Amygdala (tissue), 56 donors: ENCODE measurements at places on chromosomes 11 and 22.

GRCh38 chr11:35145271-35145670, 6.3 kb downstream of the CD44 start:
- no peak for DNase-seq

GRCh38 chr22:27142286-27142685, 484.9 kb downstream of the MIAT start:
- no peak for DNase-seq

- DNase-seq, result no peak
Measured at GRCh38 chr22:45911601-45912271, 65.2 kb downstream of the WNT7B start.

DNA sequence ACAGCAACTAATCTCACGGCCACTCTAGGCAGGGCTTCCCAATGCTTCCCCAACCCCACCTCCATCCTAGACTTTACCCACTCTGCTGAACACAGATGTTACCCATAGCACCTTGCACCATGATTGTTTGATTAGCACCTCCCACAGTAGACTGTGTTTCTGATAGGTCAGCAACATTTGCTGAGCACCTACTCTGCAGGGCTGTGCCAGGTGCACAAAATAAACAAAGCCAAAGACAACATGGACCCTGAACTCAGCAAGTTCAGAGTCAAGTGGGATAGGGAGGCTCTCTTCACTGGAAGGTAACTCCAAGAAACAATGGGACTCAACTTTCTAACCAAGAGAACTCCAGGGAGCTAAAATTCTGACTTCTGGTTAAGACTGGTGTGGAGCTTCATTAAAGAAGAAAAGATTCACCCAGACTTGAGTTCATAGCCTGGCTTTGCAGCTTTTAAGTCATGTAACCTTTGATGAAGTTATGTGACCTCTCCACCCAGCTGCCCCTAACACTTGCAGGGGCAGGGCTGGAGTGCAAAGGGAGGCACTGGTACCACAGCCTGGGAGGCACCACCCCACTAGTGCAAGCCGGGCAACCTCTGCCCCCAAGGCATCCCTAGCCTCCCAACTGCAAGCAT, 6.7 kb upstream of the RTN4RL2 start:
- DNase-seq, result no peak

DNA sequence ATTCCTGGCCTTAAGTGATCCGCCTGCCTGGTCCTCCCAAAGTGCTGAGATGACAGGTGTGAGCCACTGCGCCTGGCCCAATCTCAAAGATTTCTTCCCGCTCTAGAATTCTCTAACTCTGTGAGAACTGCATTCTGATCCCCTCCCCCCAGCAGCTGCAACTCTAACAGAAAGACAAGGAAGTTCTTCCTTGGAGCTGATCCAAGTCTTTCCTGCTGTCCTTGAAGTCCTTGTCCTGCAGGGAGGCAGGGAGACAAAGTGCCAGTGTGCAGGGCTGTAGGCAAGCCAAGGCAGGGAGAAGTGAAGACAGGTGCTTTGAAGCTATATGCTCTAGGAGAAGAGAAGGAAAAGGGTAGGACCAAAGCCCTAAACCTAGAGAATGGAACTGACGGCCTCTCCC, 9.5 kb upstream of the GGA1 start:
- DNase-seq, result no peak

DNA sequence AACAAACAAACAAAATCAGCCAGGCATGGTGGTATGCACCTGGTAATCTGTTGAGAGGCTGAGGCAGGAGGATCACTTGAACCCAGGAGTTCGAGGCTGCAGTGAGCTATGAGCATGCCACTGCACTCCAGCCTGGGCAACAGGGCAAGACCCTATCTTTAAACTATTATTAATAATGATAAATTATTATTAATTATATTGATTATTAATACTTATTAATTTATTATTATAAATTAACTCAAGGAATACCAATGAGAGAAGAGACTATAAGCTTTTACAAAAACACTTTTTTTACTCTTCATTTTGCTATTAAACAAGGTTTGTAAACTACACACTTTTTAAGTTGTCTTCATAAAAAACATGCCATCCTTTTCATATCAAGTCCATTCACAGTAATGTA, 97.7 kb upstream of the APOA1 start:
- DNase-seq, result no peak

- no peak for DNase-seq
Measured at GRCh38 chr11:130612291-130612851, 163.9 kb downstream of the ADAMTS15 start.

- no peak for DNase-seq
Measured at GRCh38 chr11:76861490-76861953, 804 bp downstream of the ACER3 start.

DNA sequence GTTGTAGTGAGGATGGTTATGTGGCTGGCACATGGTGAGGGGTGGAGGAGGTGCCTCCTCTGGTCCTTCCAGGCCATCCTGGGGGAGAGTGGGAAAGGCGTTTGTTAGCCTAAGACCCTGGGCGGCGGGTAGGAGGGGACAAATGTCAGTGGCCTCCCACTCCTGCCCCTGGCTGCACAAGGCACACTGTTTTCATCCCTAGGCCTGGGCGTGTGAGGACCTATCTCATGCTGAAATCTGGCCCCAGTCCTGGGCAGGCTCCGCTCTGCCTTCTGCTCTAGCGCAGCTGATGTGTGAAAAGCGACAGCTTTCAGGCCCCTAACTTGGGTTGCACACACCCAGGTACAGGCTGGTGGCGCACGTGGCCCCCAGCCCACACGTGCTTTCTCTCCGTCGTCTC, 32.1 kb downstream of the DAGLA start:
- no peak for DNase-seq

DNA sequence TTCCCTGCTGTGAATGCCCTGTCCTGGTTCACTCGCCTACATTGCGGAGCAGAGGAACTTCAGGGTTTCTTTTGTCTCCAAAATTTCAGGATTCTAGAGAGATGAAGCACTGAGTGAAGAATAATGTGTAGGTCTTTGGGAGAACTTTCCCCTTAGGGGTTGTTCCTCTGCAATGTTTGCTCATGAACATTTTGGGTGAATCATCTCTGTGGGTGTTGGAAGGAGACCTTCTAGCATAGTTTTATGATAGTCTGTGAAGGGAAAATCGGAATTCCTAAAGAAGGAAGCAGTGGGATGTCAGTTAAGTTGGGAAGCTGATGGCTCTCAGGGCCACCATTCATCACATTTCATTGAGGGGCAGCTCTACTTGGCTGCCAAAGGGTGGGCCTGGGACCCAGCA, 64.8 kb downstream of the MIAT start:
- no peak for DNase-seq

- no peak for DNase-seq
Measured at GRCh38 chr11:129704831-129705230, 110.8 kb upstream of the TMEM45B start.

- no peak for DNase-seq
Measured at GRCh38 chr11:64933213-64933934, 2.3 kb downstream of the GPHA2 start.

DNA sequence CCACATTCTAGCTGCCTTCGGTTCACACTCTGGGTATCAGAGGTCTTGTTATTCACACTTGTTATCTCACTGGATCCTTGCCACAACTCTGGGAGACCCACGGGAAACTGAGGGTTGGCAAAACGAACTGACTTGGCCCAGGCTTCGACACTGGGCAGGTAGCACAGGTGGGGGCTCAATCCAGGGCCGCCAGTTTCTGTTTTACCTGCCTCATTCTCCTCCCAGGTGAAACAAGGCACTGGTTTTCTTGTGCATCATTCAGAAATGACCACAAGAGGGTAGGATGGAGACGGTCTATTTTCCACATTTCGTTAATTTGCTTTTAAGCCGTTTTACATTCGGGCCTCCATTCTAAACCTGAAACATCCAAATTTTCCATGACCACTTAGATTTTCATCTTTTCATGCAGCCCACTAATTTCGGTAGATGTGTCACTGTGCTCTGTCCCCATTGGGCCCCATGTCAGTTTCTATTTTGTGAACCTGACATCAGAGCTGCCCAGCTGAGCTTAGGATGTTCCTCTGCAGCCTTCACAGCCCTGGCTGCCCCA, 108.1 kb downstream of the KIAA1671 start:
- DNase-seq, result no peak

- no peak for DNase-seq
Measured at GRCh38 chr22:38710351-38710750, 4.6 kb downstream of the GTPBP1 start.

GRCh38 chr22:17115236-17115635, 5.9 kb downstream of the TMEM121B start:
- no peak for DNase-seq

DNA sequence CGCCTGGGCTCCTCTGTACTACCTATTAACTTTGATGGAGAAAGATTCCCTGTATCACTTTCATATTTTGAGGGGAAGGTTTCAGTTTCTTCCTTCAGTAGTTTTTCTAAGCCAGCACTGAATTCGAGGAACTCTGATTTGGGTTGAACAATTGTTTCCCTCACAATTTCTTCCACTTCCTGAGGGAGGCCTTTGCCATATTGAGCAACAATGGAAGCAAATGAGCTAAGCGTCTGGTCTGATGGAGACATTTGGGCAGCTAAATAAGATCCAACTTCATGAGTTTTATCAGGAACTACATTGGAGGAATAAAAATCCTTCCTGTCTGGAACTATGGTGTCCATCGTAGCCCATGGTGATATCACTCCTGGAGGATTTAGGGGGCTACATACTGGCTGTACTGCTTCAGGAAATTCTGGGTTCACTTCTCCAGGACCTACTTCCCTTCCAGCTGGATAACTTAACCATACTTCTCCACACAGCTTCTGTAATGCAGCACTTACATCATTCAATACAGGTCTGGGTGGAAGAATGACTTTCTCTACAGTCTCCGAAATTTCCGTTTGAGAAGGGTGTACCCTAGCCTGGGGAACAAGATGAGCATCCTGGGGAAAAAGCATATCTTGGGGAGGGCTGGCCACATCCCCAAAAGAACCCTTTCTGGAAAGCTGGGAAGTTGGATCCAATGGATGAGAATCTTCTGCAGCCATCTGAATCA, 38.9 kb upstream of the CCDC89 start:
- DNase-seq, result no peak

GRCh38 chr11:16791191-16791961, 52.9 kb downstream of the C11orf58 start:
- DNase-seq, result no peak

GRCh38 chr11:104858882-104859775, 39.1 kb downstream of the CASP12 start:
- DNase-seq, result no peak

DNA sequence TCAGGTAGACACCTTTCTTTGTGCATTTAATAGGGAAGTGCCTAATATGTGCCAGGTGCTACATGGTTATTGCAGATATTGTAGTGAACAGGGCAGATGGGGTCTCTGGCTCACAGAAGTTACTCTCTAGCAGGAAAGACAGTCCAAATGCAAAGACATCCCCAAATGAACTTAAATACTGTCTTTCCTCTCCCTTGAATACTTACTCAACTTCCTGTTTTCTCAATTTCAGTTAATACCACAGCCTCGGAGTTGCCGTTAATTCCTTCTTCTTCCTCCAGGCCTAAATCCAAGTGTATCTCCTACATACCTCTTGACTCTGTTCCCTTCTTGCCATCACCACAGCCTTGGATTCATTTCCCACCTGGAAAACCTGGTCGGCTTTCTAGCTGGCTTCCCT, 134.3 kb upstream of the SESN3 start:
- no peak for DNase-seq

GRCh38 chr11:3022300-3022967, 30.3 kb upstream of the NAP1L4 start:
- no peak for DNase-seq

DNA sequence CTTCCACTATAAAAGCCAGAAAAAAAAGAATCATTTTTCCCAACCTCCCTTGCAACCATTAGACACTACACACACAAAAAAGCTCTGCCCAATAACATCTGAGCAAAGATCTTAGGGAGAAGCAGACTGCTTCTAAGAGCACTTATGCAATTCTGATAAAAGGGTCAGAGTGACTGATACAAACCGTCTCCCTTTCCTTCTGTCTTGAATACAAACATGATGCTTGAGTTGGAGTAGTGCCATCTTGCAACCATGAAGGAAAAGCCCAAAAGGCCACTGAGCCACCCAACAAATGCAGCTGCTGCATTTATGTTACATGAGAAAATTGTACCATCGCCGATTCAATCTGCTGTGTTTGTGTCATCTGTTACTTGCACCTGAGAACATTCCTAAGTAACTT, 47.6 kb upstream of the EED start:
- no peak for DNase-seq

DNA sequence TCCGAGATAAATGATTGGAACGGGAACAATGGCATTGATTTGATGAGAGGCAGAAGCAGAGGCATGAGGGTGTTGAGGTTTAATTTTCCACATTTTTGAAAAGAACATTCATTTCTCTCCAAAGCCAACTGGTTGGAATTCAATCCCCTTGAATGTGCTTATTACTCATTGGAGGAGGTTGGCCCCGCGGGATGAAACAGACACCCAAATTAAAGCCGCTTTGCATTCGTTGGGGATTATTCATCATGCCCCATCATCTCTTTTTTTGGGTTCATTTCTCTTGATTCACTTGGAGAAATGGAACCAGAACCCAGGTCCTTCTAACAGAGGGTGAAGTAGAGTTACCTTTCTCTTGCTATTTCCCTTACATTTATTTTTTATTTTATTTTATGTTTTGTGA, 47.6 kb upstream of the PARVG start:
- no peak for DNase-seq

DNA sequence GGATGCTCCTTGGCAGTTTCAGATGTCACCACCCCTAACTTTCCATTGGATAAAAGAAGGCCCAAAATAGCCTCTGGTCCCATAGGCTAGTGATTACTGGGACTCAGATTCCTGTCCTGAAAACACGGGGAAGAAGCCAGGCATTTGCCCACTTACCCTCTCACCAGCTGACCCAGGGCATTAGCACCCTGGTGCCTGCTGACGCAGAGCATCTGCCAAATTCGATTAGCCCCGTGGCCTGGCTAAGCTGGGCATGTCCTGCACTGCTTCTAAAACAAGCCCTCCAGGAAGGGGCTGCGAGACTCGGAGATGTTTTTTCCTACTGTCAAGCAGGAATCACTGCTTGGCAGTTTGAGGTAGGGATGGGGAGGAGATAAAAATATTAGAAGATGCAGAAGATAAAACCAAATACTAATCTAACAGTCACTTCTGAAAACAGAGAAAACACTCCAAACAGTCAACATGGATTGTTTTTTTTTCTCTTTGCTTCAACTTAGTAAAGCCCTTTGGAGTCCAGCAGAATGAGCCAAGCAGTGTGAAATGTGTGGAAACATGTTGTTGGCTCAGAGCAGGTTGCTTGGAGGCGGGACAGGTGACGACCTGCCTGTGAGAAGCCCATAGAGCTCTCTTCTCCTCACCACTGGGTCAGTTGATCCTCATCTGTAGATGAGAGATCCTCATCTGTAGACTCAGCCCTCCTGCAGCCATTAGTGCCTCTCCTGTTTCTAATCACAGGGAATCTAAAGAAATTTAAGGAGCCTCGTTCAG, 54.0 kb downstream of the BDNF start:
- no peak for DNase-seq

- no peak for DNase-seq
Measured at GRCh38 chr11:118918686-118919280, 6.9 kb downstream of the BCL9L start.

DNA sequence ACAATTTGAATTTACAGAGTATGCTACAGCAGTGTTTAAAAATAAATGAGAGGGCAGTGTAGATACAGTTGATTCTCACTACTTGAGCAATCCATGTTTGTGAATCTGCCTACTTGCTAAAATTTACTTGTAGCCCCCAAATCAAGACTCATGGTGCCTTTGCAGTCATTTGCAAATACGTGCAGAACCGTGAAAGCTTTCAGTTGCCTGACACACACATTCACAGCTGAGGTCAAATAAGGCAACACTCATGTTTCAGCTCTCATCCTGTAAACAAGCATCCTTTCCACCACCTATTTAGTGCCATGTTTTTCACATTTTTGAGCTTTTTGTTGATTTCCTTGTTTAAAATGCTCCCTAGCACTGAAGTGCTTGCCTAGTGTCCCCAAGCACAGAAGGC, 32.5 kb upstream of the RASL10A start:
- no peak for DNase-seq
